ENCODE measurements at places on chromosomes 2 and 18.

- no peak for DNase-seq
Measured at GRCh38 chr2:120369250-120369649, 23.3 kb downstream of the INHBB start.

- no peak for DNase-seq
Measured at GRCh38 chr2:204571911-204572310, 26.6 kb downstream of the PARD3B start.

DNA sequence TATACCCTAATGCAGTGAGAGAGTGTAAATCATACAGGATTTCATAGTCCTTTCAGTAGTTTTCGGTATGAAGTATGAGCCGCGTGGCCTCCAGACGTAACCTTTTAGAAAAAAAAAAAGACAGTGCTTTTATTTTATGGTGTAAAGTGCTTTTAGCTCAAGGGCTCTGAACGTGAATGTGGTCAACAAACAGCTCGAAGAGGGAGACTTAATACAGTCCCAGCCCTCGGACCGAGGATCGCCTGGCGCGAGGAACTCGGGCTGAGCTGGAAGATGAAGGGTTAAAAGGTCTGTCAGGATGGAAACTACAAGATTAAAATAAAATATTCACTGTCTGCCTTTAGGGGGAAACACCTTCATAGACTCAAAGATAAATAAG is 4.0 kb upstream of the BCL11A start:
- no peak for DNase-seq

DNA sequence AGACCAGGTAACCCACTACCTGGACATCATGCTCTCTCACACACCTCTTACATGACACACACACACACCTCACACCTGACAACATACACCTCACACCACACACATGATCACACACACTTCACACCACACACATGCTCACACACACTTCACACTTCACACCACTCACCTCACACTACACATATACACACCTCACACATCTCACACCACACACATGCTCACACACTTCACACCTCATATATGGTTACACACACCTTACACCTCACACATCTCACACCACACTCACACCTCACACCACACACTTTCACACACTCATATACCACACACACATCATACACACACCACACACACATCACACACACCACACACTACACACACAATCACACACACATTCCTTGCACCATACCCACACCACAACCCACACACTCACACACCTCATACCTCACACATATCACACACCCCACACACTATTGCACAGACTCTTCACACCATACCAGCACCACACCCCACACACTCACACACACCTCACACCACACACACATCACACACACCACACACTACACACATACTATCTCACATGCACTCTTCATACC is 98.1 kb upstream of the PIEZO2 start:
- no peak for DNase-seq

GRCh38 chr2:147460155-147460554 is 384.7 kb upstream of the ACVR2A start:
- no peak for DNase-seq

DNA sequence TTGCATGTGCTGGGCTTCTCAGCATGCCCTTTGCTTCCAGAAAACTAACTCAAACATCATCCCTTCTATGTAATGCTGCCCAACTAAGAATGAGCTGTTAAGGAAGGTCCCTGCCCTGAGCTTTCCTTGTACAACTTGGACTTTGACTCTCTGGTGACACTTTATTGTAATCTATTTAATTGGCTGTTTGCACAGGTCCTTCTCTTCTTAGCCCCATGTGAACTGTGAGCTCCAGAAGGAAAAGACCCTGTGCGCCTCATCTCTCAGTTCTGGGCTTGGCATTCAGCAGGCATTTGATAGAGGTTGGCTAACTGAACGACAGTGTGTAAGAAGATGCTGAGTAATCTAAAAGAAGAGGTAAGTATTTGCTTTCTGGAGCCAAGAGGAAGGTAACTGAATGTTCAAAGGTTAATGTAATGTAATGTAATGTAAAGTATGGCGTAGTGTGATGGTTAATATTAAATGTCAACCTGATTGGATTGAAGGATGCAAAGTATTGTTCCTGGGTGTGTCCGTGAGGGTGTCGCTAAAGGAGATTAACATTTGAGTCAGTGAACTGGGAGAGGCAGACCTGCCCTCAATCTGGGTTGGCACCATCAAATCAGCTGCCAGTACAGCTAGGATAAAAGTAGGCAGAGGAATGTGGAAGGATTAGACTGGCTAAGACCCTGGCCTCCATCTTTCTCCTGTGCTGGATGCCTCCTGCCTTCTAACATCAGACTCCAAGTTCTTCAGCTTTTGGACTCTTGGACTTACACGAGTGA is 60.8 kb upstream of the CCDC195 start:
- DNase-seq = no peak

DNA sequence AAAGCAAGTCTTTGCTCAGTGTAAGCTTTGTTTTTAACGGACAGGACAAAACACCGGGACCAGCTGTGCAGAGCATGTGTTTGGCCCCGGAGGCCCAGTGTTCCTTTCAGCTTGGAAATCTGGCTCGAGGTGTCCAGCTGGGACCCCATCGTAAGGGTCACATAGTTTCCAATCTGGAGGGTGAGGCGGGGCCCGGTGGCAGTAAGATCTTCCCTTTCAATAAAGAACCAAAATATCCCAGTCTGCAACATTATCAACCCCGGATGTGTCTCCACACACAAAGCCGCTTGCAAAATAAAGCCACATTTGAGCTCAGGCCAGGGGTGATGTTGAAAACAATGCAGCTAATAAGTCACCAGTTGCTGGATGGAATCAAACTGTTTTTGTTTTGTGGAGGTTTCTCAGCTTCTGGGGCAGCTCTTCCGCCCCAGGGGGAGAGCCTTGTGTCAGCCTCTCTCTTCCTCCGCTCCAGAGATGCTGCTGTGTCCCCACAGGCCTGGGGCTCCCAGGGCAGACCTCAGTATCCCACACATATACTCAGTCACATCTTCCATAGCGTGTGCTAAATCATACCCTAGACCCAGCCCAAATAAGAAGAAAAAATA is 138.6 kb upstream of the GLI2 start:
- no peak for DNase-seq

DNA sequence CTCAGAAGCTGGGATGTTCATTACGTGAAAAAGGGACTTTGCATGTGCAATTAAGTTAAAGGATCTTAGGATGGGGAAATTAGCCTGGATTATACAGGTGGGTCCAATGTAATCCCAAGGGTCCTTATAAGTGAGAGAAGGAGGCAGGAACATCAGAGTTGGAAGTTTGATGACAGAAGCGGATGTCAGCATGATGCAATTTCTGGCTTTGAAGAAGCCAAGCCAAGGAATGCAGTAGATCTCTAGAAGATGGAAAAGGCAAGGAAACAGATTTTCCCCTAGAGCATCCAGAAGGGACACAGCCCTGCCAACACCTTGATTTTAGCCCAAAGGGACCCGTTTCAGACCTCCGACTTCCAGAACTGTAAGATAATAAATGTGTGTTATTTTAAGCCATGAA is 136.4 kb downstream of the LNPK start:
- DNase-seq = no peak

GRCh38 chr2:97546711-97547110 is 43.0 kb downstream of the ANKRD36B start:
- DNase-seq = no peak

GRCh38 chr18:58770601-58771000 is 94.1 kb upstream of the ZNF532 start:
- DNase-seq = no peak

- no peak for DNase-seq
Measured at GRCh38 chr2:115910270-115910669, 1467.8 kb downstream of the DPP10 start.

GRCh38 chr2:237894986-237895543 is 35.6 kb downstream of the RAMP1 start:
- DNase-seq = no peak

DNA sequence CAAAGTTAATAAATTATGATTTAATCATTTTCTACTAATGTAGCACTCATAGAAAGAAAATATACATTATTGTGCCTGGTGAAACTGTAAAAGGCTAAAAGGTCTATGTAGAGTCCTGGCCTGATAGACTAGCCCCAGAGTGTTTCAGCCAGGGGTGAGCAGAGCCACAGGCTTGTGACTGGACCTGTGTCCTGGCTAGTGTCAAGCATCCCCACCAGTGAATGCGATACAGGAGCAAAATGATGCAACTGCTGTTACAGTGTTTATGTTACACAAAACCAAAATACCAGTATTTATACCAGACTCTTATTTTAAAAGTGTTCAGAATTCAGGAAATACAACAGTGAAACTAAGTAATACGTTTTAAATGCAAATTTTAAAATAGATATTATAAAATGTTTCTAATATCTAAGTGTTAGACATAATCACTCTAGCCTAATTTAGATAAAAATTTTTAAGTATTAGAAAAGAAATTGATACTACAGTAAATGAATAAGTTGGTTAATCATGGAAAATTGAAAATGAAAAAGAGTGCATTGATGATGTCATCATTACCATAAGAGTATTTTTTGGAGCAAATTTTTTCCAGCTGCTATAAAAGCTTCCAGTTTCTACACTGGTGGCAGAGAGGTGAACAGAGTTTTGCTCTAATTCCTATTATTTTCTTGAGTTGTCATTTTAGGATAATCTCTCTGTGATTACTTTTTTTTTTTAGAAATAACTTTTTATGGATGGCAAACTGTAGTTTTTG is 6.2 kb upstream of the TSPYL6 start:
- no peak for DNase-seq

GRCh38 chr18:48412339-48412929 is 3.3 kb upstream of the ZBTB7C start:
- DNase-seq = no peak

GRCh38 chr18:67261931-67262552 is 254.5 kb downstream of the DSEL start:
- DNase-seq = no peak

- no peak for DNase-seq
Measured at GRCh38 chr2:30230497-30231211, 680 bp upstream of the LBH start.

DNA sequence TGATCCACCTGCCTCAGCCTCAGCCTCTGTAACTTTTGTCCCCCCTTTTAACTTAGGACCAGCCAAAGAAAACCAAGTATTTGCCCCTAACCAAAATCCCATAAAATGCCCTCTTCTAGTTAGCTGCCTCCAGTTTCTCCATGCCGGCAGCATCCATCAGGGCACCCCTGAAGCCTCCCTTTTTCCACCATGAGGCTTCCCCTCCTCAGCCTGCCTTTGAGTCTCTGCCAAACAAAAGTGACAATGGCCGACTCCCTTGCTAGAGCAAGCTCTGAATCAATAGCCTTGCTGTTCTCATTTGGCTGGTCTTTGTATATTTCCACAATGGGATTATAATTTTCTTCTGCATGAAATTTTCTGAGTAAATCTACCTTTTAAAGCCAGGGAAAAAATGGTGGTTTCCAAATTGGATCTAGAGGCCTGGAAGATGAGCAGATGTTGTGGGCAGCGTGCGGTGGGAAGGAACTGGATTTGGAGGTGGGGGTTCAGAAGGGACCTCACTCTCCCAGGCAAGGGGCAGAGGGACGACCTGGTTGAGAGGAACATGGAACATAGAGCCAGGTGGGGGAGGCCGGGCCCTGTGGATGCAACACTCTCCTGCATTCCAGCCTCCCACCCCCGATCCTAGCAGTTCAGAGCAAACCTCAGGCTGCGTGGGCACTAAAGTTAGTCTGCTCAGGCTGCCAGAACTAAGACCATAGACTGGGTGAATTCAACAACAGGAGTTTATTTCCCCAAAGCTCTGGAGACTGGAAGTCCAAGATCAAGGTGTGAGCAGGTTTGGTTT is 80.6 kb downstream of the HS6ST1 start:
- no peak for DNase-seq

- DNase-seq = no peak
Measured at GRCh38 chr2:132668987-132669907, 758 bp downstream of the LYPD1 start.

DNA sequence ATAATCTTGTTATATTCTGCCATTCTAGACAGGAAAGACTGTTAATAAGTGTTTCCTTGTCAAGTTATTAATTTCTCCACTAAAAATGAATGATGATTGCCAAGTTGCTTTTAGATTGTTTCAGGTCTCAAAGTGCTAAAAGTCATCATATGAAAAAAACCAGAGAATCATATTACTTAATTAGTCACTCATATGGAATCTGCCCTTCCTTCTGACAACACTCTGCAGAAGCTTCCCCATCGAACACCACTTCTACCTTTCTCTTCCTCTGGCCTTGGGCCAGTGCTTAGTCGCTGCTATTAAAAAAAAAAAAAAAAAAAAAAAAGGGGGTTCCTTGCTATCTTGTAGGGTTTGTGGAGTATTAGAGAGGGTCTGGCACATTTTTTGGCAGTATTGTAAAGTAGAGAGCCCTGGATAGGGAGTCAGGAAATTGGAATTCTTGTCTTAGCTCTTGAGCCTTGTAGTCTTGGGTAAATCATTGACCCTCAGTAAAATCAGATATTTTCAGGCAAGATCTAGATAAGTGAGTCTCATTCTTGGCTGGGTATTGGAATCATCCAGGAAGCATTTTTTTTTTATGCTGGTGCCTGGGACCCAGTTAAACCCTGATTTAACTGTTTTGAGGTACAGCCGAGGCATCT is 141.7 kb upstream of the CCDC68 start:
- no peak for DNase-seq

DNA sequence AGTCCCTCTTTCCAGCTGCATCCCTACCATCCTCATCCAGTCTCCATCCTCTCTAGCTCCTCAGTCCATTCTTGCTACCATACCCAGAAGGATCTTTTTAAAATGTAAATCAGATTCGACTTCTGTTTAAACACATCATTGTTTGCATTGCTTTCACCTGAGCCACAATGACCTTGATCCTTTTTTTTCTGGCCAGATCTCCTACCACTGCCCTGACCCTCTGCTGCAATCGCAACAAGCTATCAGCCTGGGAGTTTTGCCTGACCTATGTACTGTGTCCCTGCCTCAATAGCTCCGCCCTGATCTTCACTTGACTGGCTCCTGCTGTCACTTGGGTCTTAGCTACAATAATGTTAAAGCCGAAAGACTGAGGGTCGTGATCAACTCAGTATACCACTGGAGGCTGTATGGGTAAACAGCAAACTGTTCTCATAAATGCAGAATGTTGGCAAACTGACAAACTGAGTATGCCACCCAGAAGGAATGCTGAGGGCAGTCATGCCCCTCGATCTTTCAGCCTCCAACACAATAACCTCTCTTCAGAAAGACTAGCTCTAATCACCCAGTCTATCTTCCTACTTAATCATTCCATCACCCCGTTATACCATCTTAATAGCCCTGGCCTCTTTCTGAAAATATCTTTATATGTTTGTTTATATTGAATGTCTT is 2.6 kb upstream of the RBM43 start:
- no peak for DNase-seq

DNA sequence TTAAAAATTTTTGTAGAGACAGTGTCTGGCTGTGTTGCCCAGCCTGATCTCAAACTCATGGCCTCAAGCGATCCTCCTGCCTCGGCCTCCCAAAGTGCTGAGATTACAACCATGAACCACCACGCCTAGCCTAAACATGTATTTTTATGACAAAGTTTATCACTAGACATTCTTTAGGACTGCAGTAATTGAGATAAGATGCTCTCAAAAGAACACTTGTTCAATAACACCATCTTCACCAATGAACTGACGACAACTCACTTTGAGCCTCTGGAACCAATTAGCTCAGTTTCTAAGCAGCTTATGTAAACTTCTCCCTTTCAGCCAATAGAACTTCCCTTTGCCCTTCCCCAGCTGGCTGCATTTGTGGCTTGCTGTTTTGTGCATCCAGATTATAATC is 15.3 kb upstream of the PPP4R1 start:
- DNase-seq = no peak

GRCh38 chr2:175034716-175035115 is 29.5 kb upstream of the CHN1 start:
- DNase-seq = no peak

- DNase-seq = no peak
Measured at GRCh38 chr2:75489721-75490120, 71.0 kb downstream of the EVA1A start.

- no peak for DNase-seq
Measured at GRCh38 chr2:88442473-88442872, 10.0 kb downstream of the FOXI3 start.

Data from stimulated activated CD4-positive, alpha-beta T cell treated with anti-CD3 and anti-CD28 coated beads, Interleukin-1b, Interleukin-23, amount 100 ng/mL, for 24 hours (primary cell).